ENCODE measurements at places on chromosomes 5 and 9.

DNA sequence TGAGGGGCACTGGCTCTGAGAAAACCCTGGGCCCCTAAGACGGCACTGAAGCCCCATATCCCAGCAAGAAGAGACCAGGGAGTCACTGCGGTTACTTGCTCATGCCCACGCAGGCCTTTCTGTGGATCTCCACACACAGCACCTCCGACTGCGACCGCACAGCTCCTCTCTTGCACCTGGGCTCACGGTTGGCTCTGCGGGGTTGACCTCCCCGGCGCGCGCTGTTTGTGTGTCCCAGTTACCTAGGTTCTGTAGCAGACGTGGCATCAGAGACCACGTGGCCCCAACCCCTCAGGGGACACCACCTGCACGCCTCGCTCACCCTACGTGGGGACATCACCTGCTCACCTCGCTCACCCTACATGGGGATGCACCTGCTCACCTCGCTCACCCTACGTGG lies 12.7 kb downstream of the LPCAT1 start:
- no peak for DNase-seq

DNA sequence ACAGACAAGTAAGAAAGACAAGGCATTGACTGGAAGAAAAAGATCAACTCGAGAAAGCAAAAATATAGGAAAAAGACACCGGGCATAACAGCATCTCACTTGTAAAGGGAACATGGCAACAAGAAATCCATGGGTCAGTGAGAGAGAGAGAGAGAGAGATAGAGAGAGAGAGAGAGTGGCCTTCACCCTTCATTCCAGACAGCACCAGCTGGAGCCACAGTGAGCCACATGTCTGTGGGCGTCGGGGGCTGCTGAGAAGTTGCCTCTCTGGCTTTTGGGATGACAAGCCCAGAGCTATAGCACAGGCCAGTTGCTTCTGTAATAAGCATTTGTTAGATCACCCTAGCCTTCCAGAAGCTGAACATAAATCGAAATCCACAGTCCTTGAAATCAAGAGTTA lies 20.3 kb upstream of the ENC1 start:
- DNase-seq, result no peak

- no peak for DNase-seq
Measured at GRCh38 chr9:84357275-84357674, 16.7 kb upstream of the SLC28A3 start.

DNA sequence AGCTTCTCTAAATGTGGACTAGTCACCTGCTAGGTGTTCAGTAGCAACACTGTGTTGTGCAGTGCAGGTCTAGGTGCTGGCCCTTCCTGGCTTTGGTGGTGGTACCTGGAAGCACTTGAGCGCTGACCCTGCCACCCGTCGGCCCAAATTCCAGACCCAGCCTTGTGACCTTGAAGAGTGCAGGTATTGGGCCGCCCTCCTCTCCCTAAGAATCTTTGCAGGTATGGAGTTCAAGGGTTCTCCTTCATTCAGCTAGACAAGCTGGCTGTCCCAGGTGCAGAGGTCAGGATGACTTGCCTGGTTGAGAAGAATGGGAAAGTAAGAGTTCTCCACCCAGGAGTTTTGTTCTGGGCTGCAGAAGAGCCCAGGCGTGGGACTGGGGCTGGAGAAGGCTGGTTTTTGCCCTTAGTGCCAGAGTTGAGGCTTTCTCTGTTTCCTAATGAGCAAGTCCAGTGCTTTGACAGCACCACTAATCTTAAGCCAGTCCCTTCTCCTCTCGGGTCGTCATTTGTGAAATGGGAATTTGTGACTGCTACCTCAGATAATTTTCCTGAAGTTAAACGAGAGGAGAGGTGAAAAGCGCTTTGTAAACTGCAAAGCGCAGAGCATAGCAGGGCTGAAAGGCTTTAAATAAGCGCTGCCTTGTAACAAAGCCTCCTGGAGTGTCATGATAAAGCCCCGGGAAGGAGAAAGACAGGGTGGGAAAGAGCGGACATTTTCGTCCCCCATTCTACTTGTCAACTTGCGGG lies 4.0 kb downstream of the FOXE1 start:
- no peak for DNase-seq

DNA sequence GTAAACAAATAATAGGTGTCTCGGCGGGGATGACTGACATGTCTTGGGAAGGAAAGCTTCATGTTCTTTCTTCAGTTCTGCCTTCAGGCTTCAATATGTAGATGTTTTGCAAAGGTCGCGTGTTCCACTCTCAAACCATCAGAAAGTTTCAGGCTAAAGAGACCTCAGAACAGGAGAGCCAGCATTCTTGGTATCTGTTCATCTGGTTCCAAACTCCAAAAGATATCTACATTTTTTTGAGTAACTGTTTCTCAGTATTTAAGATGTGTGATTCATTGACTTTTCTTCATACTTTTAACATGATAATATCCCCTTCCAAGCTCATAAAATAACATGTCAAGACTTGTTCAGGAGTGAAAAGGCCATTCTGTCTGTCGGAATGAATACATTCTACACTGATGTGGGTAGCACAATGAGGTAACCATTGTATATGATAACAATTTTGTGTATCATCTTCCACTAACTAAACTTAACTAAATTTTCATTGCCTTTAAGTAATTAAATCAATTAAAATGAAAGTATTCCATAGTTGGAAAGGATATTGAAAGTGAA lies 183.6 kb downstream of the CFAP90 start:
- no peak for DNase-seq

DNA sequence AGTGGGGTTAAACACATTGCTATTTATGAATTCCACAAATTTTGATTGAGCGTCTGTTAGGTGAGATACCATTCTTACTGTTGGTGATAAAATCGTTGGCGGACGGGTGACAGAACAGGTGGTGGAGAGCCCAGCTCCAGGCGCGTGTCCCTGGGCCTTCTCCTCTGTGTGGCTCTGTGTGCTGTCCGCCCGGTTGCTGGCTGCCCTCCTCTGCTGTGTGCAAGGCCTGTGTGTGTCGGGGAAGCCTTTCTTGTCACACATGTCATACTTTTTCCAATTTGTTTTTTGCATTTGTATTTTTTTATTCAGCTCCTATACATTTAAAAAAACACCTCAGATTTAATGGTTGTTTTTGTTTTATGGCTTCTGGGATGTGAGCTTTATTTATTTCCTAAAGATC lies 33.9 kb downstream of the TENT4A start:
- DNase-seq, result no peak

DNA sequence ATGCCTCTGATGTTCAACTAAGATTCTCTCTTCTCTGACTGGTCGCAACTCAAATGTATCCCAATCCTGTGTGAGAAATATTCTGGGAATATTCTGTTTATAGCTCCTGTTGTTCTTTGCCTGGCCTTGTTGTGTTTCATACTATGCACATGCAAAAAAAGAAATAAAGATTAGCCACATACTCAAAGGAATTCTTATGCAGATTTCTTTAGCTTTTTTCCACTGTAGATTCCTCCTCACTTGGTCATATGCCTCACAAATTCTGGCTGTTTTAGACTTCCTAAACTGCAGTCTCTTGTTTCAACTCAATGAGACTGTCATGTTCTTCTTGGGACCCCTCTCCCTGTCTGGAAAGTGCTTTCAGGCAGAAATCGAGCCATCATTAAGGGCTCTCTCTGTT lies 217.5 kb upstream of the SH3GL2 start:
- DNase-seq, result no peak

- DNase-seq, result no peak
Measured at GRCh38 chr9:121771851-121772599, 120.6 kb downstream of the DAB2IP start.

DNA sequence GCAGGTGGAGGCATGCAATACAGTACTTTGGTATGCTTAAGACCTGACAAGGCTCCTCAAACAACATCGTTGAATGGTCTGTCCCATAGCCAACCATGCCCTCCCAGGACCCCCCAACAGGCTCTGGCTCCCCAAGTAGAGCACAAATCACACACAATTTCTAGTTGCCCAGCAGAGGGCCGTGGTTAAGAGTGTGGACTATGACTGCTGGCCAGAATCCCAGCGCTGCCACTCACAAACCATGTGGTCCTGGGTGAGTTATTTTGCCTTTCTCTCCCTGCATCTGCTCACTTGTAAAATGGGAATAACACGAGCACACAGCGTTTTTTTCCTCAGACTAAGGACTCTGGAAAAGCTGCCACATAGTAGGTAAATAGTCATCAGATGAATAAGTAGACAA lies 6.5 kb downstream of the CKMT2 start:
- DNase-seq, result no peak

GRCh38 chr5:66410122-66410521 lies 186.1 kb upstream of the MAST4 start:
- DNase-seq, result no peak

GRCh38 chr5:87825583-87825982 lies 412.9 kb upstream of the CCNH start:
- no peak for DNase-seq

- no peak for DNase-seq
Measured at GRCh38 chr5:12357626-12358025, 453.4 kb upstream of the CTNND2 start.

DNA sequence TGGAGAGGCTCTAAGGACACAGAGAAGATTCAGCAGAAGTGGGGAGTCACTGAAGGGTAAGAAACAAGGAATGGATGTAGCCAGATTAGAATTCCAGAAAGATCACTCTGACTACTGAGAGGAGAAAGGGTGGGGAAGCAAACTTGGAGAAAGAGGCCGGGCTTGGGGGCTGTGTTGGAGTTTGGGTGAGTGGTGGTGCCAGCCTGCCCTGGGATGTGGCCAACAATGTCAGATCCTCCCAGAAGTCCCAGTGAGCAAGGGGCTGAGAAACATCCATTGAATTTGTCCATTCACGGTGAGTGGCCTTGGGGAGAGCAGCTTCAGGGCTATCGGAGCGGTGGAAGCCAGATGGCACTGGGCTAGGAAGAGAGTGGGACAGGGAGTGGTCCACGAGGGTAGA lies 60.4 kb downstream of the COL15A1 start:
- no peak for DNase-seq

DNA sequence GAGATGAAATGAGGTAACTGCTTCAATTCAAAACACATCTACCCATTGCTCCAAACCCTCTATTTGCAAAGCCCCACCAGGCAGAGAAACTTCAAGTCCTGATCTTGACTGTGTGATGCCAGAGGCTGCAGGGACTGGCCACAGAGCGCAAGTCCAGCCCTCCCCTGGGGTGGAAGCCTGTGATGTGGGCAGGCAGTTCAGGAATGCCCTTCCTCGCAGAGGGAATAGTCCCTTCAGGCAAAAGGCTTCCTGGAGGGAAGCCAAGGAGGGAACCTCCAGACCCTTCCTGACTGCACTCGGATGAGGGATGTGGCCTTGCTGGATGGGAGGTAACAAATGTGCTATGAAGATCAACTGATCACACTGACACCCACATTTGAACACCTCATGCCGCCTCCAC lies 131.2 kb downstream of the SLIT3 start:
- DNase-seq, result no peak

DNA sequence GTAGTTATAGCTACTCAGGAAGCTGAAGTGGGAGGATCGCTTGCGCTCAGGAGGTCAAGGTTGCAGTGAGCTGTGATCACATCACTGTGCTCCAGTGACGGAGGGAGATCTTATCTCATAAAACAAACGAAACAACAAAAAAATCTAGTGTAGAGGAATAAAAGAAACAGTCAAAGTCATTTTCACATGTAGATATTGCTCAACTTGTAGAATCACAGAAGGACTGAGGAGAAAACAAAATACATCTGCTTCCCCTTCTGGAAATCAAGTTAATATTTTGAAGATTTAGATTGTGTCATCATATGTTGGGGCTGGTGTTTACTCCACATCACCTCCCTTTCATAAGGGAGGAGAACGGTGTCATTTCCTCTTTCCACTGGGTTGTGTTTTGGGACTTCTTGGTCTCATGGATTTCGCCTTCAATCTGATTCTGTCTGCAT lies 8.2 kb upstream of the SLC46A2 start:
- DNase-seq, result no peak

DNA sequence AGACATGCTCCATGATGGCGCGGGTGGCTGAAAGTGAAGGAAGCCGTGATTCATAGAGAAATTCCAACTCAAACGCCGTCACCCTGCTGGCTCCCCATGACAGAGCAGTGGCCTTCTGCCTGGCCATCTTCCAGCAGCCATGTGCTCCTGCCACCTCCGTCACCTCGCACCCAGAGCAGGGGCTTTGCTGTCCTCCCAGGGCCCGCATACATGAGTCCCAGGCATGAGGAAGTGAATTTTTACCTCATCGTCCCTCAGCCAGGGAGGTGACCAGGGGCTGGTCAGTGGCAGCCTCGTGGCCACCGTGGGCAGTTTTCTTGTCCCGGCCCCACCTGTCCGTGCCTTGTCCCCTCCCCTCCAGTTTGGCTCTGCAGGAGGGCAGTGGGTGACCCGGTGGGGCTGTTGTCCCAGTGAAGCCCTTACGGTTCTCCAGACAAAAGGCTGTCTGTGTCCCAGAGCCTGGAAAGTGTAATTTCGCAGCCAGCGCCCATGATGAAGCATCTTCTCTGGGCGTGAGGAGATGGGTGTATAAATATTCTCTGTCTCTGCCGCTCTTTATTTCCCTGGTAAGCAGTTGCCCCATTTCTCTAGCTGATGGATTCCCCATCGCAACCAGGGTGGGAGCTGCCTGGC lies 124.0 kb upstream of the LMX1B start:
- no peak for DNase-seq

DNA sequence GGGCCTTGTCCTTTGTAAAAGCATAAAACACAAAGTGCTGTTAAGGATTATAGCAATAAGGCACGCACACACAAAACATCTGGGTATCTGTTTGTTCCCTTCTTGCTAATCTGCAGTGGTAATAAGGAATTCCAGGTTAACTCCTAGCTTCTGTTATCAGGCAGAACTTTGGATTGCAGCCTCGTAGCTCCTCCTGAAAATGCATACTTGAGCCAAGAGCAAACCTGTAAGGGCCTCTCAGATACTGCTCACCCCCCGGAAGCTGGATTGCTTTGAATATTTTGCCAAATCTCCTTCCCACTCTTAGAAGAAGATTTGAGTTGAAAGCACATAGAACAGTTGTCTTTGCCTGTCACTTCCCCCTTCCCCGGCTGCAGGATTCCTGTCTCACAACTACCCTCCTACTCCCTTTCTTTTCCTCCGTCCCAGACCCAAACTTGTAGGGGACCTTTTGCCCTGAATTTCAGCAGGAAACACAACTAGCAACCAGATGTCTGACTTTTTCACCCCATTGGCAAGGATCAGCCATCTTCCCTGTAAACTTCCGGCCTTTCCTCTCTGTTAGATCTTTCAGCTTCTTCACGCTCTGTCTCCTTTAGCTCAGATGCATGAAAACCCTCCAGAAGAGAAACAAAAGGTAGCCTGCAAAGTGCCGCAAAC lies 28.2 kb upstream of the SMAD5 start:
- DNase-seq, result no peak

GRCh38 chr9:6024035-6024554 lies 8.7 kb upstream of the RANBP6 start:
- DNase-seq, result peak; percentile 8

DNA sequence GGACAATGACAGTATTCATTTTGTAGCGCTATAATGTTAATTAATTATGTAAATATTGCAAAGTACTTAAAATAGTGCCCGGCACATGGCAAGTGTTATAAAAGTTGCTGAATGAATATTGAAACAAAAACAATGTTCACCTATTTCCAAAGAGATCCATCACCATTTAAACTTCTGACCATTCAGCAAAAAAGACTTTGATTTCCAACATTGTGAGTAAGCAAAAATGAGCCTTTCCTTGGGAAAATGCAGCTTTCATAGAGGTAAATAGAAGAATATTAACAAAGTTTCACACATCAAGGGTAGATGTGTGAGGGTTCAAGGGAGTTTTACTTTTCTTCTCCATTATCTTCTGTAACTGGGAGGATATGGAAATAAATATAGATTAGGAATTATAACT lies 1089.4 kb upstream of the C9orf72 start:
- no peak for DNase-seq

Data from Kasumi-1 (cell line).